Activated naive CD8-positive, alpha-beta T cell treated with anti-CD3 and anti-CD28 coated beads for 36 hours (primary cell): ENCODE measurements at places on chromosomes 6 and 20.

GRCh38 chr6:156131221-156131903 is 645.8 kb upstream of the ARID1B start:
- DNase-seq = no peak

DNA sequence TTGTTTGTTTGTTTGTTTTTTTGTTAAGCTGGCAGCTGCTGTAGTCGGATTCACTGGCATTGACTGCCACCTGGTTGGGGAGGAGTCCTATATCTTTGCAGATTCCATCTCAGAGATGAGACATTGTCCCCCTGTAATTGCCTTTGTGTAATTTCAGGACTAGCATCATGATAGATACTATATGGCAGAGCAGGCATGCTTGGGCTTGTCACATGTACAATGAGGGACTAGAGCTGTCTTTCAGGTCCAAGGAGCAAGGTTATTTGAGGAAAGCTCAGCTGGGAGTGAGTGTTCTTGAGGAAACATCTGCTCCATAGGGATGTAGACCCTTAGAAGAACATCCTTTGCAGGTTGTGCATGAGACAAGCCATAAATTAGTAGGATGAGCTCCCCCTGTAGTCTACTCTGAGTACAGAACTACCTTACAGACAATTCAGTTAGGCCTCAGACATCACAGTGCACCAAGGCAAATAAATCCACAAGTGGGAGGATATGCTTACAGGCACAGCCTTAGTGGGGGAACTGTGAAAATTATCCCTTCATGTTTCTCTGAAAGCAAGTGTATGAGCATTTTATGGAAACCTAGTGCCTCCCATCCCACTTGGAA is 62.1 kb downstream of the BMP2 start:
- DNase-seq = no peak

GRCh38 chr6:21157186-21157929 is 436.2 kb upstream of the SOX4 start:
- no peak for DNase-seq

DNA sequence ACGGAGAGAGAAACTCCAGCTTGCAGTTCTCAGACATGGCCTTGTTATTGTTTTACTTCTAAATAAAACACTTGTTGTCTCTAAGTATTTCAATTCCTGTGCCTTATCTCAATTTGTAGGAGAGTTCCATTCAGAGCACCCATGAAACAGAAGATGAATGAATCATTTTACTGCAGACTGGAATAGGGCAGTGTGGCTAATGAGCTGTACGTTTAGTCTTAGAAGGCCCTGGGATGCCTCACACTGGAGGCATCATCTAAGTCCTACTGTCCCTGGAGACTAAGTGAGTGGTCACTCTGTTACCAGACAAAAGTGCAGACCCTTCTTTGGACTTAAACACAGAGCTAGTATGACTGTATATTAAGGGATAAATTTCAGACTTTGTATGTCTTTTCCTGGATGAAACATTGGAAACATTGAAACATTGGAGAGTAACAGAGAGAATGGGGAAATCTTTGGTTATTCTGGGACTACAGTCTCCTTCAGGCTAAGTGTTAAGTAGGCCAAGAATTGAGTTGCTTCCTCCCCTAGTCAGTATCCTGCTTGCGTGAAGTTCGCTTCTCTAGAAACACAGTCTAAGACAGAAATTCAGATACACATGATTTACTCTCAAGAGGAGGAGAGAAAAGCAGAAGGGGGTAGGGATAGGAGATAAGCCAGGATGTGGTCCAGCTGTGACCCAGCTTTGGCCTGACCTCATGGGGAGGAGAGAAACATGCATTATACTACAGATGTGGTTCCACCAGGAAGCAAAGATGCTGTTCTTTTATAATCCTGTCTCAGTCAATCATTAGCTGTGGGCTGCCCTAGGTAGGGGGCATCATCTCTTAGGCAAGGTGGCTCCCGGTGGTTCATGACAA is 167.4 kb upstream of the BMP2 start:
- no peak for DNase-seq

- peak; percentile 90 for DNase-seq
These were observed 16.1 kb upstream of the SERPINB1 start for GRCh38 chr6:2857580-2858337.

DNA sequence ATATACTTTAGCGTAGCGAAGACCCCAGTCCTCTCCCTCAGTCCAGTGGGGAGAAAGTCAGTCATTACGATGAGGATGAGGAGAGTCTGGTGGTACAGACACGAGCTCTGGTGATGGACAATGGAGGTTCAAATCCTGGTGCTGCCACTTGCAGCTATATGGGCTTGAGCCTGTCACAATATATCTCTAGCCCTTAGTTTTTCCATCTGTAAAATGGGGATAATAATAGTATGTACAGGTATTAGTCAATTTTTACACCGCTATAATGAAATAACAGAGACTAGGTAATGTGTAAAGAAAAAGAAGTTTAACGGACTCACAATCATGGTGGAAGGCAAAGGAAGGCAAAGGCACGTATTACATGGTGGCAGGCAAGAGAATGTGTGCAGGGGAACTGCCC is 237.9 kb downstream of the BCAS1 start:
- no peak for DNase-seq

GRCh38 chr6:40135491-40136072 is 201.3 kb upstream of the MOCS1 start:
- DNase-seq = no peak

GRCh38 chr6:127301199-127301700 is 34.6 kb downstream of the RNF146 start:
- DNase-seq = no peak

DNA sequence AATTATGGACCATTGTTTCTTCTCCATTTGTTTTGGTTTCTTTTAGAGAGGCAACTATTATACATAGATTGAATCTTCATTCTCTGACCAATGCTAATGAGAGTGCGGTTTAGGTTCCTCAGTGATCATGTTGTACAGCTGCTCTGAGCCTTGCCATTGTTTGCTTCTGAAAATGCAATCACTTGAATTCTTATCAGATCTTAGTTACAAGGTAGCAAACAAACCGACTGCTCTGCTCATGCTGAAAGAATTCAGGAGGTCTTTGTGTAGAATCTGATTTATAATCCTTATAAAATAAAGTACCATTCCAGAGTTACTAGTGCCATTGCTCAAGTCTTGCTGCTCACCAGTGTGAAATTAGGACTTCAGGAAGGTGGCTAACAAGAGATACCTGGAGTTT is 569.1 kb upstream of the ID4 start:
- no peak for DNase-seq

GRCh38 chr6:110617057-110617456 is 140.6 kb upstream of the SLC22A16 start:
- DNase-seq = no peak

- no peak for DNase-seq
These were observed 160.4 kb upstream of the MAFB start for GRCh38 chr20:40849456-40849855.

DNA sequence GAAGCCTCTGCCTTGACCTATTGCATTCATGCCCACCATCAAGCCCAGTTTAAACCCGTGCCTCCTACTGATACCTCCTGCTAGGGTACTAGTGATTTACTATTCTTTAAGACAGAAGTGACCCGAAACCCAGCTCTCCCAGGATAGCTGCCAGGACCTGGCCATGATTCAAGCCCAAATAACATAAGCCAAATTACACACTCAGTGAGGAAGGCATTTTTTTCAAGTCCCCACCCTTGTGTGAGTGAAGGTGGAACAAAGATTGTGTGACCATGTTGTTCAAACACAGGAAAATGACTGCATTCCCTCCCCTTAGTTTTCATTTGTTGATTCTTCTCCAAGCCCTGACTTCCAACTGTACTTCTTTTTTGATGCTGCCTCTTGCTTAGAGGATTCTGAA is 3.7 kb upstream of the KAT14 start:
- no peak for DNase-seq

DNA sequence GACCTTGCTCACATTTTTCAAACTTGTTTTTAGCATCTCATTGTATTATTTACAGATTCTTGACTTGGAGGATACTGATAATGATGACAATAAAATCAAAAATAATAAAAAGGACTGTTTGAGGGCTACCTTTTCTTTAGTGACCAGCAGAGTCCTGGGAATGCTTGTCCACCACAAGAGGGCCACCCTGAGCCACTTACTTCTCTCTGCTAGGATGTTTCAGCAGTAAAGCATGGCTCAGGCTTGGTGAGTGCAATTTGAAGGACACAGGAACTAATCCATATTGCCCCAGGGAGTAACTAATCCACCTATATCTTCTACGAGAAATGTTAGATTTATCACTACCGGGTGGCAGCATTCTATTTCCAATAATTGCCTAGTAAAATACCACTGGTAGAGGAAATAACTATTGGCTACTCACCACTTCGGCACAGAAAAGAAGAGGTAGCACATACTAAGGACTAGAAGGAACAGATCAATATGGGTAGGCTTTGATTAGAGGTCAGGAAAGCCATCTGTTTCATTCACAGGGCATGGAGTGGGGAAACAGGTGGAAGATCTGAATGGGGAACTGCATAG is 5.8 kb upstream of the KIAA0408 start:
- DNase-seq = peak; percentile 62

GRCh38 chr6:23280437-23280836 is 711.1 kb downstream of the HDGFL1 start:
- no peak for DNase-seq
